ENCODE measurements at places on chromosomes 1 and 21. TPM values are rescaled to one million over a fixed set of nuclear protein-coding genes. Genes with fewer than 3 reads are reported as not detected.

Gene C1orf74
- polyA plus RNA-seq = 2.1 TPM

Gene KCNJ6
- not detected for polyA plus RNA-seq

Gene SLC25A33
- 5.0 TPM for polyA plus RNA-seq

Gene GNAT2
- 0.16 TPM for polyA plus RNA-seq

Gene ADORA1
- polyA plus RNA-seq = 4.8 TPM

Gene IL20
- not detected for polyA plus RNA-seq

Gene LINGO4
- not detected for polyA plus RNA-seq

Gene C1QB
- not detected for polyA plus RNA-seq

Gene SERTAD4
- 2.9 TPM for polyA plus RNA-seq

Gene SHCBP1L
- not detected for polyA plus RNA-seq

- H3K27ac ChIP-seq = no peak overlapping the region
- H3K27me3 ChIP-seq = no peaks in the 10 kb centered on the region
- no peak for DNase-seq
- H3K36me3 ChIP-seq = no peaks in the 10 kb centered on the region
- H3K4me3 ChIP-seq = no peak overlapping the region
Measured at GRCh38 chr1:164470996-164471395, 88.0 kb upstream of the PBX1 start.

GRCh38 chr1:235844776-235845175, 21.9 kb downstream of the LYST start:
- no peak overlapping the region for H3K4me3 ChIP-seq
- no peaks in the 10 kb centered on the region for H3K27me3 ChIP-seq
- no peaks in the 10 kb centered on the region for H3K36me3 ChIP-seq
- H3K4me1 ChIP-seq = no peaks in the 10 kb centered on the region
- no peak overlapping the region for H3K27ac ChIP-seq
- no peak for DNase-seq

- H3K4me3 ChIP-seq = no peak overlapping the region
- H3K27me3 ChIP-seq = peaks cover 13% of the 10 kb centered on the region
- no peak for DNase-seq
- no peaks in the 10 kb centered on the region for H3K36me3 ChIP-seq
- peak overlapping the region; percentile 90 for H3K27ac ChIP-seq
Measured at GRCh38 chr1:206804156-206804737, 32.0 kb upstream of the IL10 start.

DNA sequence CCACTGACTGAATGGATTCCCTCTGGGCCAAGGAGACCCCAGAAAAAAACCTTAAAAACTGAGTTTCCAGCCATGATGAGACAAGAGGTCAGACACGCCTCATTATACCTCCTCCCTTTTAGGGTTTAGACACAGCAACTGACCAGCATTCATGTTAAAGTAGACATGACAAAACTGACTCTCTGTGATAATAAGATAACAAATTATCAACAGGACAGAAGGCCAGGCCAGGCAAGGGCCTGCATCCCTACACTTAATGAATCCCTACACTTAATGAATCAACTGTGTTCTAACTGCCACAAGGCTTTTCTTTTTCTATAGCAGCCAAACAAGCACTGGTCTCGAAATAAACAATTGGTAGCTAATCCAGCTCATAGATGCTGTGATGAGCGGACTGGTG, 33.3 kb upstream of the FAM89A start:
- H3K27me3 ChIP-seq = no peaks in the 10 kb centered on the region
- H3K36me3 ChIP-seq = no peaks in the 10 kb centered on the region
- no peak overlapping the region for H3K27ac ChIP-seq

DNA sequence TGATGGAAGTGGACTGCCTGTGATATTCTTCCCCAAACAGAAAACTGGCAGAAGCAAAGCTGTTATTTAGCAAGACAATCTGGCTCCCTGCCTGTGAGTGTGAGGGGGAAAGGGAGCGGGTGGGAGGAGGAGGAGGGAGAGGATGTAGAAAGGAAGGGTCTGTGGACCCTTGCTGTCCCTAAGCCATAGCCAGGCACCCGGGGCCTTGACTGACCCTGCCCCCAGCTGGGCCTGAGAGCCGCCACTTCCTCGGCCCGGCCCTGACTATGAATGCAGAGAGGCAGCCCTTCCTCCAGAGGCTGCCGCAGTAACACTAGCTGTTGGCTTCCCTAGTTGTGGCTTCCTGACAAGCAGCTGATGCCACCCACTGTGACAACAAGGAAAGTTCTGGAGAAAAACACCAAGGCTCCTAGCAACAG, 13.9 kb downstream of the PLA2G2F start:
- no peaks in the 10 kb centered on the region for H3K4me1 ChIP-seq
- H3K27ac ChIP-seq = no peak overlapping the region
- no peaks in the 10 kb centered on the region for H3K27me3 ChIP-seq

DNA sequence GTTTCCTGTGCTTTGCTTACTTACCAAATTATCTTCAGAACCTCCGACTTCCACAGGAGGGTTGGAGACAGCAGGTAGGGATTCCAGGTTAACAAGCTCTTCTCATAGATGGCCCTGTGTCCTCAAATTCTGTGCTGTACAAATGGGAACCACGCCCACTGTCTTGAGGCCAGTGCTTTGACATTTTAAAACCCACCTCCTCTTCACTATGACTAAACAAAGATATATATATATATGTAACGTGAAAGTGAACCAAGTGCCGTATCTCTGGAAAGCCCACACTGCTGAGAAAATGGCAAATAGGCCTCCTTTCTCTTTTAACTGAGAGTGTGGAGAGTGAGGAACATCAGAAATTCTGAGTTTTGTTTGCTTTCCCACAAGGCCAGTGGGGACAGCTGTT, 99.6 kb downstream of the ZBTB18 start:
- no peak overlapping the region for H3K4me3 ChIP-seq
- H3K27ac ChIP-seq = no peak overlapping the region
- H3K4me1 ChIP-seq = no peaks in the 10 kb centered on the region

- no peak overlapping the region for H3K4me3 ChIP-seq
- DNase-seq = no peak
- no peak overlapping the region for H3K27ac ChIP-seq
- H3K27me3 ChIP-seq = no peaks in the 10 kb centered on the region
- H3K36me3 ChIP-seq = peaks cover 26% of the 10 kb centered on the region
Measured at GRCh38 chr1:33360367-33360766, 39.5 kb upstream of the A3GALT2 start.

DNA sequence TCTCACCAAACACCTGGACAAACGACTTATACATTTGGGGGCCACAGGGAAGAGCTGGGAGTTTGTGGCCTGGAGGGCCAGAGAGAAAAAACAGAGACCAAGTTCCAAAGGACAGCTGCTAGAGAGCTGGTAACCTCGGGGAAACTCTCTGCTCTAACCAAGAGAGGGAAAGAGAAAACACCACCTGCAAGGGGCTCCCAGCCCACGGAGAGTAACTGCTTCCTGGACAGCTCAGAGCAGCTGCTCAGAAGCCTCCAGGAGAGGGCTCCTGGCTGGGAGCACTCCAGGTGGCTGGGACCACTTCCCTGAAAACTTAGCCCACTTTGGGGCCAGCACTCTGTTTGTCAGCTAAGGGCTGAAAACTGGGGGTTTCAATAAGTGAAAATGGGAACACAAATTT, 154.8 kb upstream of the GRIK3 start:
- DNase-seq = no peak
- H3K4me3 ChIP-seq = no peak overlapping the region
- H3K4me1 ChIP-seq = no peaks in the 10 kb centered on the region
- no peaks in the 10 kb centered on the region for H3K27me3 ChIP-seq
- no peaks in the 10 kb centered on the region for H3K36me3 ChIP-seq
- no peak overlapping the region for H3K27ac ChIP-seq

GRCh38 chr1:29984166-29984861, 739.1 kb downstream of the MATN1 start:
- H3K4me3 ChIP-seq = no peak overlapping the region
- DNase-seq = no peak
- no peaks in the 10 kb centered on the region for H3K4me1 ChIP-seq
- no peak overlapping the region for H3K27ac ChIP-seq

GRCh38 chr21:41410767-41411448, 15.1 kb upstream of the MX1 start:
- H3K4me1 ChIP-seq = no peaks in the 10 kb centered on the region
- no peak overlapping the region for H3K4me3 ChIP-seq
- H3K36me3 ChIP-seq = no peaks in the 10 kb centered on the region
- peaks cover 6% of the 10 kb centered on the region for H3K27me3 ChIP-seq

GRCh38 chr1:166906647-166907046, 30.6 kb upstream of the TADA1 start:
- no peaks in the 10 kb centered on the region for H3K27me3 ChIP-seq
- no peaks in the 10 kb centered on the region for H3K36me3 ChIP-seq
- no peak overlapping the region for H3K4me3 ChIP-seq
- no peaks in the 10 kb centered on the region for H3K4me1 ChIP-seq
- no peak overlapping the region for H3K27ac ChIP-seq

GRCh38 chr1:221667504-221667903, 74.4 kb downstream of the DUSP10 start:
- no peak for DNase-seq
- no peak overlapping the region for H3K27ac ChIP-seq

- peaks cover 5% of the 10 kb centered on the region for H3K36me3 ChIP-seq
Measured at GRCh38 chr1:27285274-27285660, 36.7 kb upstream of the TMEM222 start.

GRCh38 chr1:117138106-117138505, 16.6 kb upstream of the TRIM45 start:
- DNase-seq = no peak
- H3K36me3 ChIP-seq = no peaks in the 10 kb centered on the region
- H3K4me3 ChIP-seq = no peak overlapping the region

- H3K36me3 ChIP-seq = no peaks in the 10 kb centered on the region
- no peak overlapping the region for H3K27ac ChIP-seq
- no peaks in the 10 kb centered on the region for H3K4me1 ChIP-seq
- H3K4me3 ChIP-seq = no peak overlapping the region
- DNase-seq = peak; percentile 6
Measured at GRCh38 chr1:71465093-71465492, 384.3 kb upstream of the ZRANB2 start.

All from SK-N-SH (cell line).